ENCODE measurements at places on chromosomes 6 and 20. TPM values are rescaled to one million over a fixed set of nuclear protein-coding genes. Genes with fewer than 3 reads are reported as not detected.

Gene RCAN2
- 2.7 TPM for total RNA-seq

Gene CAGE1
- total RNA-seq, result under 0.01 TPM

Gene C6orf52
- total RNA-seq, result 0.50 TPM

Gene TNF
- total RNA-seq, result not detected

Gene PRR18
- 0.50 TPM for total RNA-seq

Gene ANKRD66
- not detected for total RNA-seq

Gene C6orf141
- 73.7 TPM for total RNA-seq

Gene CCN6
- total RNA-seq, result 6.0 TPM

Gene DYNLT2
- 0.72 TPM for total RNA-seq

Gene TREML4
- total RNA-seq, result not detected

Gene EYS
- under 0.01 TPM for total RNA-seq

Gene ERGIC3
- 172 TPM for total RNA-seq

Gene WFDC10B
- total RNA-seq, result 0.52 TPM

Gene CBFA2T2
- total RNA-seq, result 17.8 TPM

Gene NKX2-2
- total RNA-seq, result not detected

Gene CST7
- not detected for total RNA-seq

Gene MOG
- not detected for total RNA-seq

Gene CD40
- total RNA-seq, result not detected

Gene PACSIN1
- not detected for total RNA-seq

Gene ARMH2
- not detected for total RNA-seq

Gene LGSN
- not detected for total RNA-seq

Gene RAET1E
- 9.2 TPM for total RNA-seq

Gene ENPP3
- total RNA-seq, result not detected

Data from mammary epithelial cell (primary cell).